NCI-H774 (cell line): ENCODE measurements at places on chromosomes 5 and 9.

- DNase-seq, result no peak
These were observed 409.5 kb upstream of the MEF2C start for GRCh38 chr5:89292487-89292886.

DNA sequence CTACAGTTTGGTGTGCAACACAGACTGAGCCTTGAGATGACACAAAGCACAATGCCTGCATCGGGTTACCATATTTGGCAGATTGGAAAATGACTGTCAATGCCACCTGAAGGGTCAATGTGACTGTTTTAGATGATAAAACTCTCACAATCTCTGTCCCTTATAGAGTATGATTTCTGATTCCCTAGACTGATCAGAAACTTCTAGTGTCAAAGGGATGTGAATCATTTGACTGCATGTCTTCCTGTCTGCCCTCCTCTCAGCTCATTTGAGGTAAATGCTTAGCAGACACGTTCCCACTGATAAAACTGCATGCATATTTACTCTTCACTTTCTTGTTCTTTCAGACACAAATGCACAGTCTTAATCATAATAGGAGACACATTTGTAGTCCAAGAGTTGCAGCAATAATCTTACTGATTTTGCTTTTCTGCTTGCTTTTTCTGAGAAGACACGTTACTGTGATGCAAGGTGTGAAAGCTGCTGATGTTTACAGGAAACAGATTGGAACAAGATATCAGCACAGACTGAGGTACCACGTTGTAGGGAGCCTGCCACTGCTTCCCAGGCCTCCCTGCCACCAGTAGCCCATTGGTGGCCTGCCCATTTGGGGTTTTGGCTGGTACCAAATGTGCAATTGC, 77.8 kb downstream of the GCNT4 start:
- DNase-seq, result no peak

DNA sequence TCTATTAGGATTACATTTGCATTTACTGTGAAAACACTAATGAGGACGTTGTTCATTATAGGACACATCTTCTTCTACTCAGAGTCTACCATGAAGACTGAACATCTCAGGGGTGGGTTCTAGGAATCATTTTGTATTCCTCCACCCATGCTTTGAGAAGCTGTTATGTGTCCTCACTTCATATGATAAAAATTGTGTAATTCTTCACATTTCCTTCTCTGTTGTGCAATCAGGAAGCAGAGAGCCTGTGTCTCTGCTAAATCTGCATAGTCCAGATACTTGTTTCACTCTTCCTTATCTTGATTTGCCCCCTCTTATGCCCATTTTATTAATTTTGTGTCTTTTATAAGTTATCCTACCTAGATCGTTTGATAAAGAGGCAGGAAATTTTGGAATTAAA, 97.8 kb upstream of the IQGAP2 start:
- DNase-seq, result no peak

GRCh38 chr5:89302102-89302891, 419.3 kb upstream of the MEF2C start:
- DNase-seq, result no peak

DNA sequence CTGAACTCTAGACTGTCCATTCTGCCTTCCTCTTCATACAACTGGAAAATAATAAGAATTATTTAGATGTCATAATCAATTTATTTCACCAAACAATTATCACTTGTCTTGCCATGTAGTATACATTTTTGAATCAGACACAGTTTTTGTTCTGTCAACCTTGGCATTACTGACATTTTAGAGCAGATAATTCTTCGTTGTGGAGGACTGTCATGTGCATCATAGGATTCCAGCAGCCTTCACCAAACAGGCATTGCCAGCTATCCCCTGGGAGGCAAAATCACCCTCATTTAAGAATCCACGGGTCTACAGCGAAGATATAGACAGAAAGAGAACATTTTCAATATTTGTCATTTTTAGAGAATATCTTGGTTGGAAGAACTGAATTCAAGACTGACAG, 293.9 kb downstream of the KDM4C start:
- DNase-seq, result no peak

DNA sequence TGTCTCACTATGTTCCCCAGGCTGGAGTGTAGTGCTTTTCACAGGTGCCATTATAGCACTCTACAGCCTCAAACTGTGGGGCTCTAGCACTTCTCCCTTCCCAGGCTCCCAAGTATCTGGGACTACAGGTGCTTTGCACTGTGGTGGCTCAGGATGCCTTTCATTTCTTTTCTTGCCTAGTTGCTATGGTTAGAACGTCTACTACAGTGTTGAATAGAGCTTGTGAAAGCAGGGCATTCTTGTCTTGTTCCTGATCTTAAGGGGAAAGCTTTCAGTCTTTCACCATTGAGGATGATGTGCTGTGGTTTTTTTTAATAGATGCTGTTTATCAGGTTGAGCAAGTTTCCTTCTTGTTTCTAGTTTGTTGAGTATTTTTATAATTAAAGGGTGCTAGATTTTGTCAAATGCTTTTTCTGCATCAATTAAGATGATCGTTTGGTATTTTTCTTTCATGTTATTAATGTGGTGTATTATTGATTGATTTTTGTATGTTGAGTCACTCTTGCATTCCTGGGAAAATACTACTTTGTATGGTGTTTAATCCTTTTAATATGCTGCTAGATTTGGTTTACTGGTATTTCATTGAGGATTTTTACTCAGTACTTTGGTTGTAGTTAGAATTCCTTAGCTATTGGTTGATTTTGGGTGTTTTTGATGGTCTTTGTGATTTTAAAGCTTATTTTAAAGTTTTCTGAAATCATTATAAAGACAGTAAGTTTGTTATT, 35.6 kb downstream of the GPBP1 start:
- DNase-seq, result no peak

- peak; percentile 70 for DNase-seq
These were observed 487 bp upstream of the EBF1 start for GRCh38 chr5:159100025-159100781.

DNA sequence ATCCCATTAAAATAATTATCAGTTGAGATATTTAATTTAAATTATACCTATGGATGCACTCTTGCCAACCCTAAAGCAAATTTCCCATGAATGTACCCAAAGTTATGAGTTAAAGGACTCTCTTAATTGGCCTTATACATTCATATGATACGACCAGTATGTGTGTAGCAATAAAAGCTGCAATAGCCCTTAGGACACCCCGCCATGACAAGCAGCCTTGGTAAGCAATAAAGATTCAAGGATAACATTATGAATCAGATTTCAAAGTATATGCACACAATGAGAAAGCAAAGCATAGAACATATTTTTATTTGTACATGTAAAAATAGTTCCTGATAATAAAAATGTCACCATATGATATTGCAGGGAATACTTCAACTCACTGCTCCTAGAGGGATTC, 1699.3 kb upstream of the CDH9 start:
- no peak for DNase-seq

GRCh38 chr9:110128664-110129329, 79.2 kb downstream of the C9orf152 start:
- DNase-seq, result no peak

DNA sequence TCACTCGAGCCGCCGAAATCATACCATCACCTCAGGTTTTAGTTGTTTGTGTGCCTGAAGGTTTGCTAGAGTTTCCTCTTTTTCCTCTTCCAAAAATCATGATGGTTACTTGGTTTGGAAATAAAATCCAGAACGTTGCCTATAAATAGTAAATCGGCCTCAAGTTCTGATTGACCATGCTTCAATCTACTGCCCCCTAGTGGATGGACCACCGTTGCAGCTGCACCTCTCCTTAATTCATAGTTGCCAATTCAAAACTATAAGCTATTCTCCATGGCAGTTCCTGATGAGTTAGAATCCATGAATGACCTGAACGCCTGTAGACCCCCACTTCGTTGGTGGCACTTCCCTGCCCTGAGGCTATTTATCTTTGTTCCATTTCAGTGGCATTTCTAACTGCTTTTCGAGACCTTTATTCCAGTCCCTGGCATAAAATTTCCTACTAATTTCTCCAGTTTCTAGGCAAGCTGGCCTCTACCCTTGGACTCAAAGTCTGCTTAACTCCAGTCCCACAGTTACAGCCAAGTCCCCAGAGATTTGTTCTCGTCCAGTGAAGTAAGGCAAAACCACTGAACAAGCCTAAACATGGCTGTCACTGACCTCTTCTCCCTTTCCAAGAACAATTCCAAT, 422.6 kb downstream of the EFNA5 start:
- DNase-seq, result no peak

- peak; percentile 69 for DNase-seq
These were observed 3.3 kb downstream of the RNF183 start for GRCh38 chr9:113299800-113300292.

GRCh38 chr5:131171276-131171810, 599 bp downstream of the LYRM7 start:
- DNase-seq, result no peak

DNA sequence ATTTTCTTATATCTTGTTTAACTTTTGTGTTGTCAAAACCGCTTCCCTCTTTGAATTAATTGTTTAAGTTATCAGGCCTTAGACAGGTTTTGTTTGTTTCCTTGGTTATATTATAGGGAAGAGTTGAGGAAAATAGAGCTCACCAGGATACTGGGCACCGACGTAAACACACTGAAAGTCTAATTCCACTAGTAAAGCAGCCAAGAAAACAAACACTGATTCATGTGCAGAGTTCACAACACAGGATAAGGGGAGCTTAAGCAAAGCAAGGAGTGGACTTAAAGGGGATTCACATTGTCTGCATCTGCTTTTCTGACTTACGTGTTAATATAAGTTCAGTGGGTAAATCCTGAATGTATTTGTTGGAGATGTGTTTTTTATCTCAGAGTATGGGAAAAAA, 139.0 kb upstream of the CDH6 start:
- DNase-seq, result no peak

- no peak for DNase-seq
These were observed 34.6 kb upstream of the WDR38 start for GRCh38 chr9:124818431-124819281.

GRCh38 chr5:95801532-95801931, 21.0 kb downstream of the GLRX start:
- DNase-seq, result no peak

GRCh38 chr9:105038051-105038450, 110.1 kb upstream of the ABCA1 start:
- DNase-seq, result no peak

DNA sequence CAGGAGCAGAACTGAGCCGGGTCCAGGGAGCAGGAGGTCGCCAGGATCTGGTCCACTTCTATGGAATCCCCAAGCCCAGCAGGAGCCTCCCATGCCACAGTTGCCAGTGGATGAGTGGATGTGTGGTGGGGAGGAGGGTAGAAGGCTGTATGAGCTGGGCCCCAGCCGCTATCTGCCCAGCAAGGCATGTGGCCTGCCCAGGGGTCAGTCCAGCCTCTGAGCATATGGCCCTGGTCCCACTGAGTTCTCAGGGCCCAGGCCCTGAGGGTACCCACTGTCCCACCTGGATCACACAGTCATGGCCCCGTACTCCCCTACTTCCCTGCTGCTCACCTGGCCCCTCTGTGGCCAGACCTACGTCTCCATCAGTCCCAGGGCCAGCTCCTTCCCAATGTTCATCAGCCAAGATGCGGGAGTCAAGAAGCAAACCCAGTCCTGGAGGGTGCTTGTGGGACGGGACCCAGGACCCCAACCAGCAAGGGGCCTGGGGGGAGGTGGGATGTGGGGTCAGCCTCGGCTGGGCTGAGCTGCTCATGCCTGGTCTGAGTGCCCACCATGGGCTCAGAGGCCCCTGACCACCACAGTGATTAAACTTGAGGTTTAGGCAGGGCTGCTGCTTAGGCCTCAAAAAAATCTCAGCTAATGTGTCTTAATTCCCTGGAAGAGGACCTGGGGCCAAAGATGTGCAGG, 152.7 kb downstream of the COL23A1 start:
- no peak for DNase-seq

- DNase-seq, result no peak
These were observed 95.6 kb downstream of the ESM1 start for GRCh38 chr5:54889826-54890225.

DNA sequence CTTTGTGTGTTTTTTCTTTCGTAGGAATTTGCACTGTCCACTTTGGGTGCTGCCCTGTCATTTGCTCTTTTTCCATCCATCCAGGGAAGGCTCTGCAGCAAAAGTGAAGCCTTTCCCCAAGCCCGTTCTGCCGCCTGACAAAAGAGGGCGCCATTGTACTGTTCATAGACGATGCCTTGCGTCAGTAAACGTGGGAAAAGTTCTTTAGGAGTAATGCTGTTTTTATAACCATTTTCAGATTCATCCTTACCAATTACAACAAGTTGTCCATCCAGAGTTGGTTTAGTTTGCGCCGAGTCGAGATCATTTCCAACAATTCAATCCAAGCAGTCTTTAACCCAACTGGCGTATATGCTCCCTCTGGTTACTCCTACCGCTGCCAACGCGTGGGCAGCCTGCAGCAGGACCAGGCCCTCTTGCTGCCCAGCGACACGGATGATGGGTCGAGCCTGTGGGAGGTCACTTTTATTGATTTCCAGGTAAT, 34.3 kb upstream of the RPS23 start:
- DNase-seq, result no peak

DNA sequence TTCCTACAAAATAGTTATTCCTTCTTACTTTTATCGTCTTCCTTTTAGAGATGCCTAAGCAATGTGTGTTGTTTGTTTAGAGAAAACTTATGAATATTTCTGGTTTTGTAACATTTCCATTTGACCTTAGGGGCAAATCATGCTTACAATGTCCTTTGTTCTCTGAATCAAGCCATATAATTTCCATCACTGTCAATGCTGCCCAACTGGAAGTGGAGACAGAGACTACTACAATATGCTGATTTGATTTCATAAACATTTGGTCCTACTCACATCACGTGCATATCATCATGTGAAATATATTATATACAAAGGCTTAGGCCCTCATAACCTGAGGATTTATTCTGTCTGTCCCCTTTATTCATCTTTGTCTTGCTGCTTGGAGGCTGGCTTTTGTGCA, 183.2 kb upstream of the CD180 start:
- no peak for DNase-seq
